ENCODE measurements at places on chromosomes 1 and 21. TPM values are rescaled to one million over a fixed set of nuclear protein-coding genes. Genes with fewer than 3 reads are reported as not detected.

The MROH9 gene
- polyA plus RNA-seq: not detected

The GJA9 gene
- polyA plus RNA-seq: not detected

The SLC44A3 gene
- polyA plus RNA-seq: not detected

The CR1L gene
- polyA plus RNA-seq: not detected

The MYOG gene
- not detected for polyA plus RNA-seq

The COL8A2 gene
- polyA plus RNA-seq: 0.15 TPM

The MINDY1 gene
- polyA plus RNA-seq: 2.7 TPM

The PLCH2 gene
- 0.37 TPM for polyA plus RNA-seq

The SELP gene
- polyA plus RNA-seq: 0.69 TPM

The PIK3R3 gene
- polyA plus RNA-seq: 0.98 TPM

The CCT3 gene
- polyA plus RNA-seq: 232 TPM

The PGLYRP4 gene
- polyA plus RNA-seq: not detected

The RNF186 gene
- not detected for polyA plus RNA-seq

The KPRP gene
- not detected for polyA plus RNA-seq
